AG10803 (cell line): ENCODE measurements at places on chromosomes 1 and 21.

GRCh38 chr1:28091043-28091781 is 2.8 kb upstream of the EYA3 start:
- peak; percentile 58 for DNase-seq

DNA sequence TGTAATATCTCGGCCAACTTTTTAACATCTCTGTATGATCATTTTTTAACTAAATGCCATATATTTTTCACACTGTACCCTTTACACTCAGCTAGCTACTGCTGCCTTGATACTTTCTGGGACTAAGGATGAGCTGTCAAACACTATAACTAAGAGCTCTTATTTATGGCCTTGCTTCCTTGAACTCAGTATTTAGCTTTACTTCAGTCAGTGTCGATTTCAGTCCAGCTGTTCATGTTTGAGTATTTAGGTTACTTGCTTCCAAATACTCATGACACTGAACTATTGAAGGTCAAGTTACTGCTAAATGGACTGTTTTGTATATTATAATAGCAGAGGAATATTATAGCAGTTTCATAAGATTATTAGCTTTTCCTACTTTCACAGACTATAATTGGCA is 25.9 kb upstream of the USP25 start:
- DNase-seq: no peak

GRCh38 chr1:5947071-5947821 is 45.0 kb downstream of the NPHP4 start:
- DNase-seq: no peak

- peak; percentile 75 for DNase-seq
Observed at GRCh38 chr1:58331156-58331555, 215.4 kb downstream of the OMA1 start.
